ENCODE measurements at places on chromosomes 4 and X.

DNA sequence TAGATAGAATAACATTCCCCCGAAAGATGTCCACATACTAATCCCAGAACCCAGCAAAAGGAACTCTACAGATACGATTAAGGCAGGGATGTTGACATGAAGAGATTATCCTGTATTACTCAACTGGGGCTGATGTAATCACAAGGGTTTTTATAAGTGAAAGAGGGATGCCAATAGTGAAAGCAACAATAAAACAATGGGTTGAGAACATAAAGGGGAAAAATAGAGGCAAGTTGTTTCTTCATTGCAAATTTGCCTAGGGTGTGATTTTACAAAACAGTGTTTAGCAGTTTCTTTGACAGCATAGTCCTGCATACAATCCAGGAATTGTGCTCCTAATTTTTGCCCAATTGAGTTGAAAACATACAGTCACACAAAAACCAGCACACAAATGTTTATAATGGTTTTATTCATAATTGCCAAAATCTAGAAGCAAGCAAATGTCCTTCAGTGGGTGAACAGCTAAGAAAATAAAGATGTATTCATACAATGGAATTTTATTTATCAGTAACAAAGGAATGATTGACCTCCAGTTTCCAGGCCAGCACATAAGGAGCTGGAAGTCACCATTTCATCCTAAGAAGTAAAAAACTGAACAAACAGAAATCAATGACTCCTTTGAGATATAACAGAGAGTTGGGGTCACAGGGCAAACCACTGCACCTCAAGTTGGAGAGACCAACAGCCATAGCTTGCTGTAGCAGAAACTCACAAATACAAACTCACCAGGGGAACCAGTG, 107.2 kb downstream of the CENPC start:
- no peak for DNase-seq

DNA sequence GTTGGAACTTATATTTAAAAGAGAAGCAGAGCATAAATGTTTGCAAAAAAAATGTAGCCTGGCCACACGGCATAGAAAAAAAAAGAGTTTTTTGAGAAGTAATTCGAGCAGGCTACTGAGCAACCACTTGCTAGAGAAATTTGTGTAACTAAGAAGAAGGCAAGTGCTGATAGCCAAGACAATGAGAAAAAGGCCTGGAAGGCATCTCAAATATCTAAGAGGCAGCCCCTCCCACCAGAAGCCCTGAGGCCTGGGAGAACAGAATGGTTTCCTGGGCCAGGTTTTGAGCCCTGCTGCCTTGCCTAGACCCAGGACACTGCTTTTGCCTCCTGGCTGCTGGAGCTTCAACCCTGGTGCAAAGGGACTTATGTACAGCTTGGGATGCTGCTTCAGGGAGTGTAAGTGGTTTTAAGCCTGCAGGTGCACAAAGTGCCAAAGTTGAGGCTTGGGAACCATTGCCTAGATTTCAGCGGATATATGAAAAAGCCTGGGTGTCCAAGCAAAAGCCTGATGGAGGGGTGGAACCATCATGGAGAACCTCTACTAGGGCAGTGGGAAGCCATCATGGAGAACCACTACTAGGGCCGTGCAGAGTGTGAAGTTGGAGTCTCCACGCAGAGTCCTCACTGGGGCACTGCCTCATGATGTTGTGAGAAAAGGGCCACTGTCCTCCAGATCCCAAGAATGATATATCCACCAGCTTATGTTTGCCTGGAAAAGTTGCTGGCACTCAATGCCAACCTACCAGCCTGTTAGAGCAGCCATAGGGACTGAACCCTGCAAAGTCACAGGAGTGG, 9.7 kb downstream of the TECRL start:
- no peak for DNase-seq

- DNase-seq: no peak
Observed at GRCh38 chr4:147987252-147987651, 255.4 kb downstream of the ARHGAP10 start.

GRCh38 chr4:150931796-150932195, 83.3 kb downstream of the LRBA start:
- no peak for DNase-seq

DNA sequence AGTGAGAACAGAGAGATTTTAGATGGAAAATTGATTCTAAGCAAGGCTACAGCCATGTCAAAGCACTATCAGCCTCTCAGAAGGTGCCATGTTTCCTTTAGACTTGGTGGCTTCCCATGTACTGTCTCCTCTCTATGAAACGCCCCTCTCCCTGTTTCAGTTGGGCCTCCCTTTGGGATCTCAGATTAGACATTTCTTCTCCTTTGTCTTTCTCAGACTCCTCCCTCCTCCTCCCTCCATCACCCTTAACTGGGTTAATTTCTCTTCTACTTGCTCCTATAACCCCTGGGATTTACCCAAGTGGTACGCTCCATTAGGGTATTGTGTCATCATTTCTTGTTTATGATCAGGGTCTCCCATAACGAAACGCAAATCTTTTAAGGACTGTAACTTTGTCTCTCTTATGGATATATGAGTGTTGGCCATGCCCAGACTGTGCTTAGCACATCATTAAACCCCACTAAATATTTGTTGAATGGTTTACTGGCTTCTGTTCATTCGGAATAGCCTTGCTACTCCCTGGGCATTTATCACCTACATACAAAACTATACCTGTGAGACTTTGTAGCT, 106.8 kb downstream of the FAM9B start:
- DNase-seq: no peak

DNA sequence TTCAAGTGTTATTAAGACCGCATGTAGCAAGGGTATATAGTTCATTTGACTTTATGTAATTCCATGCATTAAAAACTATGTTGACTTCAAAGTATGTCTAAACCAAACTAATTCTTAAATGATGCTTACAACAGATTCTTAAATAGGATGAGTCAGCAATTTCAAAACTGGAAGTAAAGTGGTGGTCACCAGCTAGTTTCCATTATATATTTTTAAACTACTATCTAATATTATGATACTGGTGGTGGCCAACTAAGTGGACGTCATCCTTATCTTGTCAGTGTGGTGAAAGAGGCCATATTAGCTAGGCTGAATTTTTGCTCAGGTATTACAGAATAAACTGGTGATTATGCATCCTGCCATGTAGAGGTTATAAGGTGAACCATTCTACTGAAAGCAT, 1.2 kb downstream of the IL15 start:
- DNase-seq: no peak

GRCh38 chr4:54256491-54257486, 27.7 kb downstream of the PDGFRA start:
- DNase-seq: no peak

DNA sequence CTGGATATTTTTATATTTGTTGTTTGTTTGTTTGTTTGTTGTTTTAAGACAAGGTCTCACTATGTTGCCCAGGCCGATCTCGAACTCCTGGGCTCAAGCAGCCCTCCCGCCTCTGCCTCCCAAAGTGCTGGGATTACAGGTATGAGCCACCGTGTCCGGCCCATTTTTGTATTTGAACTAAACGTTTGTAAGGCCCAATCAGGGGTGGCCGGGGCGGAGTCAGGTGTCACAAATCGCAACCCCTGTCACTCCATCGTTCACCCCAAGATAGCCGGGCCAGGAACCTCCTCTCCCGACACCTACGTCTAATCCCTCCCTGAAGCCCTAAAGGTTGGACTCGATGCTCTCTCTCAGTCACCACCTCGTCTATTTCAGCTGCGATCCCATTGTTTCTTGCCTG, 722 bp upstream of the EFHC2 start:
- peak; percentile 44 for DNase-seq

GRCh38 chr4:133865612-133866327, 335.8 kb downstream of the PABPC4L start:
- DNase-seq: no peak

- no peak for DNase-seq
Observed at GRCh38 chr4:6229095-6229494, 28.7 kb upstream of the JAKMIP1 start.

GRCh38 chr4:177119691-177120090, 190.0 kb upstream of the NEIL3 start:
- no peak for DNase-seq

DNA sequence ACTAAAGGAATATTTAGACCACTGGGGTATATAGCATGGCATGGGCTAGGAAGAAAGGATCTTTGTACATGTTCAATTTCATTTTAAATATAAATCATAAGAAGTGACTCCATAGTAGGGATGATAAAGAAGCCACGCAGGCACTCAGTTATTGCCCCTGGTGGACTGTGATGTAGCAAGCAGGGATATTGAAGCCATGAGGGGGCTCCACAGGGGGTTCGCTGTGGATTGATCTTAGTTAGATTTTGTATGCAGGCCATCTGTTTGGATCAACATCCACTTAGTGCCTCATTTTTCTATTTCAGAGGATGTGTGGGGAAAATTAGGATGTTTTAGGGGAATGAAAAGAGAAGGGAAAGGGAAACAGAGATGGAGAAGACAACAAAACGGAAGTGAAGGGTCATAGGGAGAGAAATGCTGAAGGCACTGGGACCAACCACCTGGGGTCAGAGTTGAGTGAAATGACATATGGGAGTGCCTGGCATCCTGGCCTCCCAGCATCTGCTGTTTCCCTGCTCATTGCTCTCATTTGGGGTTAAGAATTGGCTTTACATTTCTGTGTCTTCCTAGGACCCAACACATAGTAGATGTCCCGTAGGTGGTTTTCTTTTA, 11.2 kb upstream of the FREM3 start:
- DNase-seq: no peak

DNA sequence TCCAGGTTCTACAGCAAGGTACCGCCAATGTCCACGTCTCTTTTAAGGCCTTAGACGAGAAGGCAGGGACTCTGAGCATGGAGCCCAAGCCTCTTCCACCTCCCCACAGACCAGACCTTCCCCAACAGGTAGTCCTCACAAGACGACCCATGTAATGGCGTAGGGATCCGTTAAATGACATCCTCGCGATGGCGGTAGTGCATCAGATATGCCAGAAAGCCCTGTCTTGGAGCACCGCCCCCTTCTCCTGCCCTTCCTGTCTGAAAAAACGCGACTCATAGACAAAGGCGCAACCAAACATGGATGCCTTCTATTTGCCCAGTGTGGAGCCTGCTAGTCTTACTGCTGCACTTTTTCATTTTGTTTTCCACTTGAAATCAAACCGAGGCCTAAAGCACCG, 185.4 kb downstream of the OR13H1 start:
- DNase-seq: no peak
